ENCODE measurements at places on chromosomes 5 and 9. TPM values are rescaled to one million over a fixed set of nuclear protein-coding genes. Genes with fewer than 3 reads are reported as not detected.

DNA sequence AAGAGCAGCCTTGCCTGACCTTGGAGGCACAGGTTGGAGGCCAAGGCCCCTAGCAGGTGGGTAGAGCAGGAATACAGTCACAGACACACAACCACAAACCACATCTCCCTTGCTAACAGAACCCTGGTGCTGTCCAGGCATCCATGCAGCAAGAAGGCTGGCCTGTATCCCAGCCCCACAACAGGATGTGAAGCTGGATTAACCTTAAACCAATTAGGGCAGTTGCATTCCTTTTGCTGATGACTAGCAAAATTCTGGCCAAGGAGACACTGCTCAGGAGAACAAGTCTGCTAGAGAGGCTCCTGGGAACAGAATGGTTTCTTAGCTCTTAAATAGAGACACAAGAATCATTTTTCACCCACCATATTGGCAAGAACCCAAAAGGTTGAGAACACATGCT lies 97.8 kb downstream of the C5orf15 start:
- DNase-seq = no peak

GRCh38 chr9:78030296-78030552 lies 1.4 kb downstream of the GNAQ start:
- no peak for DNase-seq

GRCh38 chr5:162189719-162190118 lies 122.1 kb downstream of the GABRG2 start:
- no peak for DNase-seq

DNA sequence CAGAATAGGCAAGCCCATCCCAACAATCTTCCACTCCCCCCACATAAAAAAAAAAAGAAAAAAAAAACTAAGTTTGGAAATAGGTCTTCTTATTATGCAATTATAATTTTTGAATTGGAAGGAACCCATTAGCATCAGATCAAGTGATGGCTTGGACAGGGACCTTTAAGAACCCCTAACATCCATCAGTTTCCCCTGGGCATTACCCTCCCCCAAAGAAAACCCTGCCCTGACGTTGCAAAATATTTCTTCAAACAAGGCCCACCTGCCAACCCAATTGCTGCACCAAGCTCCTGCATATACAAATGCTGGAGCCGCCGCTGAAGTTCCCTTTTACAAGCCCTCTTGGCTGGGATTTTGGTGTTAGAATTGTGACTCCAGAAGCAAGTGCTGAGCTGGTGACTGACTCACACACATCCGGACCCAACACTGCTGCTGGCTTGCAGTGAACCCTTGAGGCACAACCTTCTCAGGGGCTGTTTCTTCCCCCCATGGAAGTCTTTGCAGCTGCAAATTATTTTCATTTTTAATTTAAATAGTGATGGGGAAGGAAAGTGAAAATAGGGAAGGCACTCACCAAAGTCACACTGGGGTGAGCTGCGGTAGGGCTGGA lies 56.1 kb upstream of the AFAP1L1 start:
- no peak for DNase-seq

DNA sequence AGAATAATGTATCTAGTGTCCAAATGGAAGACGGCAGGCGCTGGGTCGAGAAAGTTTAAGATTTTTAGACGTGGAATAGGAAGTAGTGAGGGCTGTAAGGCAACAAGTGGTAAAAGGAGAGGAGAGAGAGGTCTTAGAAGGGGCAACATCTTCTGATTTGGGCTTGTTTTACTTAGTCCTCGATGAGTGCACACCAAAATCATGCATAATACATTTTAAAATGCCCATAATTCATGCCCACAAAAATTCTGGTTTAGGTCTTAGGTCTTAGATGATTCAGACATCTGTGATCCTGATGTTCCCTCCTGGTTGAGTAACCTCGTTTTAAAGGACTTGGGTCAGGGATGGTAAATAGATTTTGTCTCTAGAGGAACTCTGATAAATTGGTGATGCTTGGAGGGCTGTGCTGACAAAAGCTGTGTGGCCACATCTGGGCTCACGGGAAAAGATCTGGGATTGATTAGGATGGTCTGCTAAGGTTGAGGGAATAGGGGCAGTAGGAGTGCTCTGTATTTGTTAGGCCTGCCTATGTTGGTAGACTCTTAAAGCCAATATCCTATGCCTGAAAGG lies 476.3 kb downstream of the CCDC171 start:
- DNase-seq = no peak

Gene NIPSNAP3A
- 9.1 TPM for total RNA-seq

GRCh38 chr5:80713631-80714030 lies 58.8 kb upstream of the DHFR start:
- DNase-seq = no peak

GRCh38 chr5:111734013-111734412 lies 23.0 kb downstream of the NREP start:
- DNase-seq = no peak

DNA sequence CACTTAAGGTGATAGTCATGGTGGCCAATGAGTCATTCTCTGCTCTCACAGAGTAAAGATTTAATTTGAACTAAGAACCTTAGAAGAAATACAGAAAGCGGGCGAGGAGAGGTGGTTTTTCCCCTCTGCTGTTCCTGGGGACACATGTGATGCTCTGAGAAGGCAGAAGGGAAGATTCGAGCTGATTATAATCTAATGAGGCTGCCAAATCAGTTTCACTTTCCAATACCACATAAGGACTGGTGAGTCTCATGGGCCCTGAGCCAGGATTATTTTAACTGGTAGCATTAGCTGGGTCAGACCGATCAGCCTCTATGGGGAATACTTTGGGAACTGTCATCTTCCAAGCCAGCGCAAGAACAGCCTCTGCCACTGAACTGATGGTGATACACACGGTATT lies 116.5 kb downstream of the SLC1A3 start:
- DNase-seq = no peak

DNA sequence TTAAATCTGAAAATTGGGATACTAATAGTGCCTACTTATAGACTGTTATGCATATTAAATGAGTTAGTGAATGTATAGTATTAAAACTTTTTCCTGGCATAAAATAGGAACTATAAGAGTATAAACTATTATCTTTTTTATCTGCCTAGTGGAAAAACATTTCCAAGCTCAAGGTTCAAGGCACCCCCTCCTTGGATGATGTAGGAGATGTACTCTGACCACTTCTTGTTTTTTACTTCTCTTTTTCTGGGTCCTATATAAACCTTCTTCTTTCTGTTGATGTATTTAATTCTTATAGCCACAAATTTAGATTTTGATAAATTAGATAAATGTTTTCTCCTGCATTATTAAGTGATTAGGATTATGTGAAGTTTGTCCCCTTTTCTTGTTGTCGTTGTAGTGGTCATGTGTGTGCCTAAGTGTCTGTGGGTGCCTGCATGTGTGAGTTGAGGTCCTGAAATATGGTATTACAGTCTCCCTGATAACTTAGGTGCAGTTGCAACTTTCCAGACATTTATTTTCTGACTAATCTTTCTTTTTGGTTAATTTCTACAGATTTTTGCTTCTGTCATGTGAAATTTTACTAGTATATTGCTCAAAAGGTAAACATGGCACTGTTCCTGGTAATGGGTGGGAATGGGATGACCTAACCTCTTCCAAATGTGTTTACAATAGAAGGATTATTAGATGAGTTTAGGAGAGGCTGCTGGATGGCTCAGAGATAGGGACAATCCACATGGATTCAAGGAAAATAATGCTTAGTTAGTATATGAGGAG lies 160.8 kb upstream of the CDKN2B start:
- DNase-seq = no peak

DNA sequence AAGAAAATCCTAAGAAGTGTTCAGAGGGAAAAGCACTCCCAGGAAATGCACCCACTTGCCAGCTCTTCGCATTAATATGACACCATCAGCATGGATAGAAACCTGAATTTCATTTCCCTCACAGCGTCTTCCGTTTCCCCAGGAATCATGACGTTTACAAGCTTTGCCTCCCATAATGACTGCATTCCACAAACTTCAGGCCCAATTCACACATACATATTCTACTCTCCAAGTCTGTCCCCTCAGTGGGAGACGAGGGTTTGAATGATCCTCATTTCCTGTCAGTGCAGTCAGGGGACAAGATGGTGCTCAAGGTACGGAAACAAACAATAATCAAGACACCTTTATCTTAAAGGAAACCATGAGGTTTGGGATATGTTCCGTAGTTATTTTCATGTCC lies 44.9 kb upstream of the MAN2A1 start:
- no peak for DNase-seq

GRCh38 chr5:162174358-162174974 lies 106.9 kb downstream of the GABRG2 start:
- DNase-seq = no peak

DNA sequence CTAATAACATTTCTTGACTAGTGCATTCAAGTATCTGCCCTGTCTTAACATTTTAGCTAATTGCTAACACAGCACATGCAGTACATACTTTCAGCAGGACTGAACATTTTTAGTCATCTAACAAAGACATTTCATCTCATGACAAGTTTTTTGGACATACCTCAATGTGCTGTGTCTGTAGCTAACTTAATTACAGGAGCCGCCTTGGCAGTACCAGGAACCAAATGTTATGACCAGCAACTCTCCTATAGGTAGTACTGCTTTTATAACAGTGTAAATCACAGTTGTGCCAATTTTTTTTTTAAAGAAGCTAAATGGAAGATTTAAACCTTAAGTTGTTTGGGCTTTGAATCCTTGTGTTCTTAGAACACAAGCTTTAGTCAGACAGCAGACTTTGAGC lies 99.4 kb upstream of the SAP30L start:
- DNase-seq = no peak
